ENCODE measurements at places on chromosomes 12 and 14.

DNA sequence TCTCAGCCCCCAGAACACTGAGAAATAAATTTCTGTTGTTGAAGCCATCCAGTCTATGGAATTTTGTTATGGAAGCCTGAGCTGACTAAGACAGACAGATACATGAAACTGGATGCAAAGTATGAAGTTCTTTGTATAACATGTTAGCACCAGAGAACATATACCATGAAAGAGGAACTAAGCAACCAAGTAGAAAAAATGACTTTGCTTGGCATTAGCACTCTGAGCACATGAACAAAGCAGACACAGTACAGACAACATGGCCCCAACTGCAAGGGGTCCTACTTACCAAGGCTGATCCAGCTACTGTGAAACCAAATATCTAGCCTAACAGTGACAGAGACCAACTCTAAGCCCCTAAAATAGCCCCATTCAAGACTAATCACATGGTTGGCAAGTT lies 13.8 kb downstream of the EXOC5 start:
- no peak for DNase-seq

DNA sequence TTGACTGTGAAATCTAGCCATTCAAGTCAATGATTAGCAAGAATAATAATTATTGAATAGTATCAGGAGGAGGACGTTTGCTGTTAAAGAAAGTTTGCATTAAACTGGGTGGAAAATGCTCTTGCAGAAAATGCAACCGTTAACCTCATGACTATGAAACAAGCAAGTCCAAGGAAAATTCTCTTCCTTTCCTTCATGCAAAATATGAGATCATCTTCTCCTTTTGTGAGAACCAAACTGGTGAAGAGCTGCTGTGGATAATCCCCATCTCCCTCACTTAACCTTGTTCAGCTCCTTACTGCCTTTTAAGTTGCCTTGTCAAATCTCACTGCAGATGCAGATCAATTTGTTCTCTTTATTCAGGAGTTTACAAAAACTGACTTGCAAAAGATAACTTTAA lies 142.5 kb downstream of the BCAT1 start:
- DNase-seq = no peak

- no peak for DNase-seq
Observed at GRCh38 chr14:95407354-95407753, 87.6 kb upstream of the CLMN start.

GRCh38 chr14:67420102-67420739 lies 8.3 kb upstream of the PLEK2 start:
- no peak for DNase-seq

- no peak for DNase-seq
Observed at GRCh38 chr14:100786576-100787219, 39.2 kb upstream of the MEG3 start.

DNA sequence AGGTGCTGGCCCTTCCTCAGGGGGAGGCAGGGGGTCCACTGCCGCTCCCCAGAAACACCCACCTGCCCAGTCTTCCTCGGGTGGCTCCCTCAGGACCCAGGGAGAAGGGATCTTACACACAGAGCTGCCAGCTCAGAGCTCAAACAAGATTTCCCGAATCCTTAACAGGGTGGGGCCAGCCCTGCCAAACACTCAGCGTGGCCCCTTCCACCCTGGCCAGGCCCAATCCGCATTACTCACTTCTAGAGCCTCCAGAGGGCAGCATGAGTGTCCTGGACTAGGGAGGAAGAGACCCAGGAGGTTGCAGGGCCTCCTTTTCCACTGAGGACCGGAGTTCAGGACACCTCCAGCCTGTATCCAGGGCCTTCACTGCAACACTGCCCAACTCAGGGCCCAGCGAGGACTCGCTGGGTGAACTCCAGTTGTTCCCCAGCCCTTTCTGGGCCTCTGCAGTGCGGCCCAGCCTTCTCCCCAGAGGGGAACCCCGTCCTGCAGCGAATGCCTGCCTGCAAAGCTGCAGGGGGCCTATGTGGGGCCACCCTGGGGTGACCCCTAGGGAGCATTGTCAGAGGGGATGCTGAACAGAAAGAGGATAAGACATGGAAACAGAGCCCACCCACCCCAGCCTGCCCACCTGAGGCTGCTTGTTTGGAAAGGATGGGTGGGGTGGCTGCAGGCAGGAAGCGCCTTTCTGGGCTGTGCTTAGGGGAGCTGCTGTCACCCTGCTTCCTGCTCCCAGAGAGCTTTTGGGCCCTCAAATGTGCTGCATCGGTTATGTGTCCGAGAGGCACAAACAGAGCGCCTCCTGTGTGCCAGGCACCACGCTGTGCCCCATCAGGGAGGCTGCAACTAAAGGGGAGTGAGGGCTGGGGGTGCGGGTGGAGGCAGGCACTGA lies 43.8 kb downstream of the CCNK start:
- DNase-seq = no peak

GRCh38 chr12:29277231-29277630 lies 103.7 kb downstream of the ERGIC2 start:
- no peak for DNase-seq

GRCh38 chr12:59494617-59495016 lies 101.2 kb upstream of the SLC16A7 start:
- no peak for DNase-seq

DNA sequence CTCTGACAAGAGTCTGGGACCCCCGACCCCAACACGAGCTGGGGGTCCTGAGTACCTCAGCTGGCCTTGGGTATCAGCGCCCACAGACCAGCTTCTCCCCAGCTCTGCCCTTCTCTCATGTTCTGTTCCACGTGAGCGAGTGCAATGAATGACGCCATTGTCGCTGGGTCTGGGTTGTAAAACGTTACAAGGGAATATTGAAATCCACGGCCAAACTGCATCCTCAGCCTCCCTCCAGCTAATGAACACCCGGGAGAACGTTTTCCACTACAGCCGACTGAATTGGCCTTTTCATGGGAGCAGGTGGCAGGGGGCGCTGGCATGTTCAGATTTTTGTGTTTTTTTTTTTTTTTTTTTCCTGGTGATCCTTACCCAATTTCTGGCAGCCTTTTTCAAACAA lies 34.7 kb downstream of the TBX5 start:
- DNase-seq = no peak

DNA sequence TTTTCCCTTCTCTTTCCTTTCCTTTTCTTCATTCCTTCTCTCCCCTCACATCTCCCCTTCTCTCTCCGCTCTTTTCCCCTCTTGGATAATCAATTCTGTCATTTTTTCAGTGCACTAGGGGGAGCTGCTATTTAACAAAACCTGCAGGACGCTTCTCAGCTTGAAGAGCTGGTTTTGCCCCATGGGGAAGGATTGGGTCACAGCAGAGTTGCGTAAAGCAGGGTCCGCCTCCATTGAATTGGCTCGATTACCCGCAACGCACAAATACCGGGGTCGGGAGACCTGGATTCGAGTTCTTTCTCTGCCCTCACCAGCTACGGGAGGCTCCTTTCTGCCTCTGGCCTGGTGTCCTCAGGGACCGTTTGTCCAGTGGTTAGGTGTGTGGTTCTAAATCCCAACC lies 42.1 kb upstream of the CHGA start:
- no peak for DNase-seq

DNA sequence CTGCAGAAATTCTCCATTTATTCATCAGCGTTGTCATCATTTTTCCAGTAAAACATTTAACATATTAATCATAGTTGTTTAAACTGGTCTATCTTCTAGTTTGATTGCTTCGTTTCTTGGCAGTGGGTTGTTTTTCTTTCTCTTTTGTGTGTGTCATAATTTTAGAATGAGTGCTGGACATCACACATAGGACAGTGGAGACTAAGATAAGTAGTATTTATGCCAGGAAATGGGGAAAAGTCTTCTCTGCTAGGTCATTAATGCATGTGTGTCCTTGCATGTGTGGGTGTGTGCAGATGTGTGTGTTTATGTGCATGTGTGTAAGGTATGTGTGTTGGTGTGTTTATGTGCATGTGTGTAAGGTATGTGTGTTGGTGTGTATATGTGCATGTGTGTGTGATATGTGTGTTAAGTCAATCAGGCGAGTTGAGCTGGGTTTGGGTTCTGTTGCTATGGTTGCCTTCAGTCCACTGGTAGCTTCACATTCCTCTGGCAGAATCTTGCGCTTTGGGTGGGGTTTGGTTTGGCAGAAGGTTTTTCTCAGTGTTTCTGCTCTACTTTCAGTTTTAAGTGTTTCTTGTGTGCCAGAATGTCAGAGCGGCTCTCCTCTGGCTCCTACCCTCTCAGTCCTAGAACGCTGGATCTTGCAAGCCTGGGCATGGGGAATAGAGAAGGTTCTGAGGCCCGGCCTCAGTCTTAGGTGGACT lies 7.8 kb upstream of the ADGRD1 start:
- DNase-seq = no peak

DNA sequence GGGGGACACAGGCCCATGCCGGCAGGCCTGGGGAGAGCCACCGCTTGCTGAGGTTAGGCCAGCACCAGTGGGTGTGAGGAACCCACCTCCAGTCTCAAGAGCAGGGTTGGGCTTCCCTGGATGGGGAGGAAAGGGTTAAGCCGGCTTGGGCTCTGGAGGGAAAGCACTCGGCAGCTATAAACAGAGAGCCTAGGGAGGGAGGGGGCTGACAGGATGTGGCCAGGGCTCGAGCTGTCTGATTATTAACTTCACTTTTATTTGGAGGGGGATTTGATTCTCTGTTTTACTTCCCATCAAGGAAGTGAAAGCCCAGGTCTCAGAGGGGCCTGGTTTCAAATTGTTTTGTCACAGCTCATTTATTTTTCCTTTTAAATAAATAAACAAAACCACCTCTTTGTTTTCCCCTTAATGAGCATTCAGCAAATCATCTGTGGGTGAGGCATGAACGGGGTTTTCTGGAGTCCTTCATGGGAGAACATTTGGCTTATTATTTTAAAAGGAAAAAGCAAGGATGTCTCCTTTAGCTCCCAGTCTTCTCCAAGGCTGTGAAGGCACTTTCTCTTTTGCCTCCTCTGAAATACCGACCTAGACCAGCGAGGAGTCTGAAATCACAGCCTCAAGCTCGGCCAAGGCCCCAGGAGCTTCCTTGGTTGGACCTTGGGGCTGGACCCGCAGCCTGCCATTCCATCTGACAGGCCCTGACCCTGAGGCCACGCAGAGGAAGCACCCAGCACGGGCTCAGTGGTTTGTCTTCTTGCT lies 21.9 kb upstream of the ZFP36L1 start:
- DNase-seq = no peak
